ENCODE measurements at places on chromosomes 1 and 21. TPM values are rescaled to one million over a fixed set of nuclear protein-coding genes. Genes with fewer than 3 reads are reported as not detected.

Gene NTRK1
- not detected for total RNA-seq

Gene DMRTB1
- total RNA-seq, result not detected

Gene NPR1
- total RNA-seq, result 0.16 TPM

DNA sequence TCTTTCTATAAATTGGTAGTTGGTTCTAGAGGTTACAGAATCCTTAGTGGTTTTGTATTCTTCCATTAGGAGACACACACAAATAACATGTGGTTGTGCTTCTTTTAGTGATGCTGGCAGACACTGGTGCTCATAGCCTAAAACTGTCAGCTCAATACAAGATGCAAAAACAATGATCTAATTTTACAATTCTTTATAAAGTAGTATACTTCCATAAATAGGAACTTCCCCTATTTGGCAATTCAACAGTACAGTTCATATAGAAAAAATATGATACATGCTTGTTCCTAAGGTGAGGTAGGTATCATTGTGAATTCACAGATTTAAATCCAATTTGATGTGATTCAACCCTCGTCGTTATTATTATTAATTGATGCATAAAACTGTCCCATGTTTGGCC lies 20.8 kb upstream of the CCDC17 start:
- no peak for DNase-seq

DNA sequence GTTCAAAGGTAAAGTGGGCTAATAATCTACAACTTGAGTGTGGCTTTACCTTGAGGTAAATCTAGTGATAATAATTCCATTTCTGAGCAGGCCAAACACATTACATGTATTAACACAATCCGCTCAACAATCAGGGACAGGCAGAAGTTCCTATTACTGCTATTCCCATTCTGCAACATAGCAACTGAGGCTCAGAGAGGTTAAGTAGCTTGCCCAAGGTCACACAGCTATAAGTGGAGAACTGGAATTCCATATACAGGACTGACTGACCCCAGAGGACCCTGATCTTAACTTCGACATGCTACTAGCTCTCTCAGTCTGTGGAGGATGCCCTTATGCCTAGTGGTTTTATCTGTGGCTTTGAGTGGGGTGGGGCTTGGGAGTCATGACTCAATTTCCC lies 110.1 kb downstream of the TRABD2B start:
- no peak for DNase-seq

DNA sequence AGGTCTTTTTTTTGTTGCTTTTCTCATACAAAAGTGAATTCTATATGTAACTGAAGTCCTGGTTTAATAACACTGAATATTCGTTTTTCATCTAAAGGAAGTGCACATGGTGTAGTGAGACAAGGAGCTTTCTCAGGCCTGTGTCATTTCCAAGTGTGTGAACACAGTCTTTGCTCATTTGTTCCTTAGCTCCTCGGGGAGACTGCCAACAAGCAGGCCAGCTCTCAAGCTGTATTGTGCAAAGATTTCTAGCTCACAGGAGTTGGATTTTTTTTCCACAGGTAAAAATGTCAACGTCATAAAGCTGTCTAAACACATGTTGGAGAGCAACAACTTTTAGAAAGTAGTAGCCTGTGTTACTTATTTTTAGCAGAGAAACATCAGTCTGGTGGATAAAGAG lies 87.8 kb upstream of the S1PR1 start:
- DNase-seq, result no peak

Data from osteocyte (in vitro differentiated cells).